Naive thymus-derived CD4-positive, alpha-beta T cell (primary cell): ENCODE measurements at places on chromosomes 11 and 22. TPM values are rescaled to one million over a fixed set of nuclear protein-coding genes. Genes with fewer than 3 reads are reported as not detected.
A peak's percentile ranks its signal among the peaks of the same experiment; 100 is the strongest.

The CYP2D6 gene
- 13.3 TPM for total RNA-seq

The CLDN5 gene
- not detected for total RNA-seq

The ROBO3 gene
- total RNA-seq = 7.7 and 8.1 TPM in 2 replicates

The MS4A7 gene
- total RNA-seq = not detected in 2 replicates

The PACS1 gene
- total RNA-seq = 252 TPM

The AQP11 gene
- 0.44 TPM for total RNA-seq

The KRTAP5-10 gene
- total RNA-seq = not detected

The MMP1 gene
- not detected for total RNA-seq

The CHRM1 gene
- not detected in 2 replicates for total RNA-seq

The LARGE1 gene
- 2.5 TPM for total RNA-seq

DNA sequence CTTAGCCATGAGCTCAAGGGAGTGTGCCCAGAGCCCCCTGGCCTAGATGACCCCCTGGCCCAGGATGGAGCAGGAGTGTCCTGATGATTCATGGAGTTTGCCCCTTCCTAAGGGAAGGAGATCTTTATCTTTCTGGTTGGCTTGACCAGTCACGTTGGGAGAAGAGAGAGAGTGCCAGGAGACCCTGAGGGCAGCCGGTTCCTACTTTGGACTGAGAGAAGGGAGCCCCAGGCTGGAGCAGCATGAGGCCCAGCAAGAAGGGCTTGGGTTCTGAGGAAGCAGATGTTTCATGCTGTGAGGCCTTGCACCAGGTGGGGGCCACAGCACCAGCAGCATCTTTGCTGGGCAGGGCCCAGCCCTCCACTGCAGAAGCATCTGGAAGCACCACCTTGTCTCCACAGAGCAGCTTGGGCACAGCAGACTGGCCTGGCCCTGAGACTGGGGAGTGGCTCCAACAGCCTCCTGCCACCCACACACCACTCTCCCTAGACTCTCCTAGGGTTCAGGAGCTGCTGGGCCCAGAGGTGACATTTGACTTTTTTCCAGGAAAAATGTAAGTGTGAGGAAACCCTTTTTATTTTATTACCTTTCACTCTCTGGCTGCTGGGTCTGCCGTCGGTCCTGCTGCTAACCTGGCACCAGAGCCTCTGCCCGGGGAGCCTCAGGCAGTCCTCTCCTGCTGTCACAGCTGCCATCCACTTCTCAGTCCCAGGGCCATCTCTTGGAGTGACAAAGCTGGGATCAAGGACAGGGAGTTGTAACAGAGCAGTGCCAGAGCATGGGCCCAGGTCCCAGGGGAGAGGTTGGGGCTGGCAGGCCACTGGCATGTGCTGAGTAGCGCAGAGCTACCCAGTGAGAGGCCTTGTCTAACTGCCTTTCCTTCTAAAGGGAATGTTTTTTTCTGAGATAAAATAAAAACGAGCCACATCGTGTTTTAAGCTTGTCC is 14.3 kb downstream of the ADORA2A start:
- DNase-seq = no peak

- DNase-seq = no peak
These were observed 772 bp downstream of the SLC25A45 start for GRCh38 chr11:65381716-65382032.

DNA sequence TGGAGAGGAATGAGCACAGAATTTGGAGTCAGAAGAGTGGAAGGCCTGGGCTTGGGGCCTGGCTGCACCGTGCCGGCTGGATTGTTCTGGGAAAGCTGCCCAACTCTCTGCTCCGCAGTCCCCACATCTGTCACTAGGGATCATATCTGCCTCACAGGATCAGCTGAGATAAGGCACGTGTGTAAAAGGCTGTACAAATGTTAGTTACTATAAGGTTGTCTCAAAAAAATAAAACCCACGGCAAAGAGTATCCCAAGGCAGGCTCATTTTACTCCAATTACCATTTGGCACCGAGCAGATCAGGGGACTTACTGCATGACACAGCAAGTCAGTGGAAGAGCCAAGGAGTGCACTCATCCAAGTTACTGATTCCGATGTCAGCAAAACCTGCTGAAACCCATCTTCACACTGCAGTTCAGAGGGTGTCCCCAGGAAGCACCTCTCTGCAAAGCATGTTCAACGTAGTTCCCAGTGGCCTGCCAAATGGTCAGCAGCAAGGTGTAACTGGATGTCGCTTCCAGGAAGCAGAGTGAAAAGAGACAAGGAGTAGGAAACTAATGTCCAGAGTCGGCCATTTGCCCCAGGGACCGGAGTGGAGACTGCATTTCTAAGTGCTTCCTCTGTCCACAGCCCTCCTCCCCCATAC is 18.1 kb upstream of the MRTFA start:
- no peak for DNase-seq

DNA sequence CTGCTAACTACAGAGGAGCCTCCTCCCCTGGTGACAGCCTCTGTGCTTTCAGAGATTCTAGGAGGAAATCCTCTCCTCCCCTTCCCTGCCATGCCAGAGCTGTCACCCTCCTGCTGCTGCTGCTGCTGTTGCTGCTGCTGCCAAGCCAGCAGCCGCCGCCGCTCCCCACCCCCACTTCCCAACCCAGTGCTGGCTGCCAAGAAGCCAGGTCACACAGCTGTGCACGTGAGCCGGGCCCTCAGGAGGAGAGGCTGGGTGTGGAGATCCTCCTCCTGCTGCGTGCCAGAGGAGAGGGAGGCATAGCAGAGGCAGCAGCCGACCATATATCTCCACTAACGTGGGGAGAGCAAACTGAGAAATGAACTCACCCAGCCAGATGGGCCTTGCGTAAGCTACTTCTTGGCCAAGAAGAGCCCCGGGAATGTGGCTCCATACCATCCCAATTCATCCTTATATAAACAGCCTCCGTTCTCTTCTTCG is 12.4 kb downstream of the CRY2 start:
- no peak for DNase-seq

DNA sequence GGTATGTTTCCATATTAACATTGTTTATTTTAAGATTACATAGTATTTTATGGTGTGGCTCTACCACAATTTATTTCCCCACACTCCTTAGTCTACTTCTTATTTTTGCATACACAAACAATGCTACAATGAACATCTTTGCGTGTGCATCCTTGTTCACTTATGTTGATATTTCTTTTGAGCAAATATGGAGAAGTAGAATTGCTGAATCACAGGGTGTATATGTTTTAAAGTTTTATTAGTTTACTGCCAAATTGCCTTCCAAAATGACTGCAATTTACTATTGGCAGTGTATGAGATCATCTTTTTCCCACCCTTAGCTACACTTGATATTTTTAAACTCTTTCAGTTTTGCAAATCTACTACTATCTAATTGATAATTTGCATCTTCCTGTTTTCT is 38.7 kb upstream of the FAR1 start:
- DNase-seq = no peak

GRCh38 chr11:1035577-1036283 is 788 bp downstream of the MUC6 start:
- no peak for DNase-seq

DNA sequence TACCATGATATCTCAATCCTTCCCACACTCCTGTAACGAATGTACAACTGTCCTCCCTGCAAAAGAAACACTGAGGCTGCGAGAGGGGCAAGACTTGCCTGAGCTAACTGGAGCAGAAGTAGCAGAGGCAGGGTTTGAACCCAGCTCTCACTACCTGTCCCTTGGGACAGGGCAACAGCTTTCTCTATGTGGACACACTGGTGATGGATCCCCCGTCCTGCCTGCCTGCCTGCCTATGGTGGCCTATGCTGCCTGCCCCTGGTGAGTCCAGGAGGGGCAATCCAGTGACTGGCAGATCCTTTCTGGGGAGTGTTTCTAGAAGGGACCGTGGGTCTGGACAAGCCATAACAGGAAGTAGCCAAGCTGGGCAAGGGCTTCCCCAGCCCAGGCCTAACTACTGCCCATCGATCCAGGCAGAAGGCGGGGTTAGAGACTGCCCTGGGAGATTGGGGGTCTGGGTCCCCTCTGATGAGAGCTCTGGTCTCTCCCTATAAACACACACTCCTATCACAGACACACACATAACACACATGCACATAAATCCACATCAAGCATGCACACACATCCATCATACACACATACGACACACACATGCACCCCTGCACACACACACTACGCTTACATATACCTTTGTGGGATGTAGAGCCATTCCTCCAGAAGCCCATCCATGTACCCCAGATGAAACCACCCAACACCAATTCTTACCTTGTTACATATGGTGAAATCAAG is 1.1 kb upstream of the EMID1 start:
- no peak for DNase-seq

- peak; percentile 13 for DNase-seq
These were observed 114.8 kb downstream of the FAM76B start for GRCh38 chr11:95674657-95675358.

DNA sequence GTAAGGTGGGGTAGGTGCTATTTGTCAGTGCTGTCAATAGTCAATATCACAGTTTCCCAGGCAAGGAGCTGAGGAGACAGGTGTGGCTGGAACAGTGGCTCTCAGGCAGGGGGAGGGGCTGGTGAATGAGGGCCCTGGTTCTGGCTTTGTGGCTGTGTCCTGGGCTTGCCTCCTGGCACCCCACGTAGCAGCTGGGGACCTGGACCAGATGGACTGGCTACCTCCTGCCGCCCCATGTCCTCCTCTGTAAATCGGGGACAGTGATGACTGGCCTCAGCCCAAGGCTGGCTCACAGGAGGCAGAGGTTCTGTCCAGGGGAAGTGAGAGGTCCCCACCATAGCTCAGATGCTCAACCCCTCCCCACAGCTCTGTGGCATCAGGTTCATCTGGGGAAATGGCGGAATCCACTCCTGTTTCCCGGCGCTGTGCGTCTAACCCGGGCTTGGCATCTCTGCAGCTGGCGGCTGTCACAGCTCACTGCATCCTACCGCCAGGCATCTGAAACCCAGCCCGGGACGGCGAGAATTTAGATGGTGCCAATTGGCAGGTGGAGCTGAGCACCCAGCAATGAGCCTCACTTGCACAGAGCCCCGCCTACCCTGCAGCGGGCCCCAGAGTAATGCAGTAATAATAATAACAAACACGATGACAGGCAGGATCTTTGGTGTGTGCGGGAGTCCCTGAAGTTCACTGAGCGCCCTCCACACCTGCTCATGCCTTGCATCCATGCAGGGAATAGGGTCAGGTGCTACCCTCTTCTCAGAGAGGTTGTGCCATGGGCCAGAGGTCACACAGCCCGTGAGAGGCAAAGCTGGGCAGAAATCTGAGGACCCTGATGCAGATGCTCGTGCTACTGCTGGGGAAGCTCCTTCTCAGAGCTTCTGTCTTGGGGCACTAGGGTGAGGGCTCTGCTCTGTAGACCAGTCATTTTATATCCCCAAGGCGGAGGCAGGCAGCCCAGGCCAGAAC is 27.8 kb upstream of the SHISAL1 start:
- no peak for DNase-seq

- DNase-seq = no peak
These were observed 29.6 kb downstream of the PRDM10 start for GRCh38 chr11:129973068-129973467.

DNA sequence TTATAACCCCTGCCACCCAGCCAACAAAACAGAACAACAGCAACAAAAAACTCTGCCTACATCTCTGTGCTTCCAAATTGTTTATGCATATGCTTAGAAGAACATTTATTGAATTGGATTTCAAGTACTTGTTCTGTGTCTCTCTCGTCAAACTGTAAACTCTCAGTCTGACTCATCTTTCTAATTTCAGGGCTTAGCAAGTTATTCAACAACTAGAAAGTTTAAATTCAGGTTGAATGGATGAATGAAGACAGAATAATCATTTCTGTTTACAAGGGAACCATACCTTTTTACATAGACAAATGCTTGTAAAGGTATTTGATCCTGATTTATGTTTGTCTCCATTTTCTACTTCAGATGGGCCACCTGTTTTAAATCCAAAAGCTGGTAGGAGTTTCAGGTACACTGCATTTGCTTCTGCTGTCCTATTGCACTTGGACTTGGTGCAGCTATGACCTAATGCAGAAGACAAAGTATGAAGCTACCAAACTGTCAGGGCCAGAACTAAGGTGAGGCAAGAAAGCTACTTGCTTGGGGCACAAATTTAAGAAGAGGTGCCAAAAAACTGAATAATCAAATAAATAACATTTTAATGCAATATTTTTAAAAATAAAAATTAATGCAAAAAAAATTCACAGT is 1.6 kb upstream of the FBXO3 start:
- no peak for DNase-seq

DNA sequence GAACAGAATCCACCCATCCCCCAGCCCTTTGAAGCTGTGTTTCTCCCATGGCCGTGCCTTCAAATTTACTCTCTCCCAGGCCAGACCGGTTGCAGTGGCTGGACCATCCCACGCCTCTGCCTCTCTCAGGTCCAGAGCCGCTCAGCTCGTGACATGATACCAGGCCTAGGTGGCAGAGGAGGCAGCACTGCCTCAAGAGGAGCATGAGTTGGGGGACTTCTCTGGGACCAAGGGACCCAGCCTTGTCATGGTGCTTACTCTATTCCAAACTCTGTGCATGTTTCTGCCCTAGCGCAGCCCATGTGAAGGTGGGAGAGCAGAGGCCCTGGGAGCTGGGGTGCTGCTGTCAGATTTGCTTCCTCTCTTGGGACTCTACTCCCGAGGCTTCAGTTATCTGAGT is 51.0 kb downstream of the TRAF6 start:
- no peak for DNase-seq

DNA sequence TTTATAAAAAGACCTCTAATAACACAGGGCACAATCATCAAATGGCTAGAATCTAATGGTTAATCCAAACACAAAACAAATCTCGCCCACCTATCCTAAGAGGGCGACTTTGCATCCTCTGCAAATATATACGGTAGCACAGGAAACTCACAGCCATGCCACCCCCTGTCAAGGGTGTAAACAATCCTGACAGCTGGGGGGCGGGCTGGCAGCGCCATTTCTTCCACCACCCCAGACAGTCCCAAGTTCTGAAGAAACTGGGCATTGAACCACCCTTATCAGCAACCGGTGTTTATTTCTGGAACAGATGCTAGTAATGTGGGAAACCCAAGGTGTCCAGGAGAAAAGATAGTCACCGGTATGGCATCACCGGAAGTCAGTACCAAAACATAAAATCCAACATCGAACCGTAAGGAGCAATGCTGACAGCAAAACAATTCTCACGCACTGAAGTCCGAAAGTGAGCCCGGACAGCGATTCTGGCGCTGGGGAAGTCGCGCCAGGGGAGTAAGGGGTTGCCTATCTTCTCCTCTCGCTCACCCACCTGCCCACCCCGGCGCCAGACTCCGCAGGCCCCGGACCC is 825 bp downstream of the FBXO3 start:
- peak; percentile 50 for DNase-seq
